HT1080 (cell line): ENCODE measurements at places on chromosomes 3 and 15. TPM values are rescaled to one million over a fixed set of nuclear protein-coding genes. Genes with fewer than 3 reads are reported as not detected.

DNA sequence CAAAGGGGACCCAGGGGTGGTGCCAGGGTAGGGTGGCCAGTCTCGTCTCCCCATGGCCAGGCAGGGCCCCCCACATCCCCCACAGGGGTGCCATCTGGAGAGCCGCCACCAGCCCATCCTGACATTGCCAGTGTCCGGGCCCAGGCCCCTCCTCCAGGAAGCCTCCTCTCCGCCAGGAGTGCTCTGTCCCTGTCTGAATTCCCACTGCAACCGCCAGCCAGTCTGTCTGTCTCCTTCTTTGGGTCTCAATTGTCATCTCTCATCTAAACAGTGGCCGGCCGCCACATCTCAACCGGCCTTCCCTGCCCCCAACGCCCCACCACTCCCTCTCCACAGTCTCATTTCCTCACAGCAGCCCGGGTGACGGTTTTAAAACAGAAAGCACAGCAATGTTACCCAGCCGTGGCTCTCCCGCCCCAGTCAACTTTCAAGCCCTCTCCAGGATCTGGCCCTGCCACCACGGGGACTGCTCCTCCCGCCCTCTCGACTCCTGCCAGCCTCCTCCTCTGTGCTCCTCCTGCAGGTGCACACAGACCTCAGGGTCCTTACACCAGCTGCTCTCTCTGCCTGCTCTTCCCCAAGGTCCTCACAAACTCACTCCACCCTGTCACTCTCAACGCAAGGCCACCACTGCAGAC, 57.0 kb downstream of the IQSEC1 start:
- DNase-seq, result no peak

WDR72 gene
- total RNA-seq, result 0.18 and 0.23 TPM in 2 replicates

GRCh38 chr3:107662124-107662507, 139.4 kb downstream of the BBX start:
- DNase-seq, result peak; percentile 82

DNA sequence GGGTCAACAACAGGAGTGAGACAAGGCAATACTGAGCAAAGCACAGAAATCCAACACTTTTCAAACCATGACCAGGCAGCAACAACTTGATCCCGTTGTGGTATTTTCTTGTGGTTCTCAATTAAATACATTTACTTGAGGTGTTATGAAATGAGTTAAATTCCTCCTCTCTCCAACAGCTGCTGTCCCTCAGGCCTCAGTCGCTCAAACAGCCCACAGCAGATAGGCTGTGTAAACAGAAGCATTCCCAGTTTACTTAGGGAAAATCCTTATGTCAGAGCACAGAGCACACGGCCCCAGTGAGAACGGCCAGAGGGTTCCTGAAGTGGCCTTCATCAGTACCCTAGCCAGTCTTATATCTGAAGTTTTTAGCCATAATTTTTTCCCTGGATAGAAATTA, 359.9 kb downstream of the AGBL1 start:
- no peak for DNase-seq

MUC4 gene
- total RNA-seq, result 0.07 and 0.26 TPM in 2 replicates

DNA sequence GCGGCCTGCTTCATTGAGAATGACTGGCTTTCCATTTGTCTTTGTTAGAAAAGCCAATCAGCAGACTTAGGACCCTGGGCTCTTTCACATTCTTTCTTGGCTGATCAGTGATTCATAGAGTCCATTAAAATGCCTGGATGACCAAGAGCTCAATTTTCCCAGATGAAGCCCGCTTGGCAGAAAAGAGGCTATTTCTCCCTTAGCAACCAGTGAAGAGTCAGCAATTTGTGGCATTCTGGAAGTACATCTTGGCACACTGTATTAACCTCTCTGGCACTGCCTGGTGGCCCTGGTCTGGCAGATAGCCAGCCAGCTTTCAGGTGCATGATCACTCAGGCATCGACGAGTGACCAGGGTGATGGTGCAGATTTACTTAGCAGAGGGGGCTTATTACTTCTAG, 145.7 kb upstream of the PLAAT1 start:
- peak; percentile 44 for DNase-seq

DNA sequence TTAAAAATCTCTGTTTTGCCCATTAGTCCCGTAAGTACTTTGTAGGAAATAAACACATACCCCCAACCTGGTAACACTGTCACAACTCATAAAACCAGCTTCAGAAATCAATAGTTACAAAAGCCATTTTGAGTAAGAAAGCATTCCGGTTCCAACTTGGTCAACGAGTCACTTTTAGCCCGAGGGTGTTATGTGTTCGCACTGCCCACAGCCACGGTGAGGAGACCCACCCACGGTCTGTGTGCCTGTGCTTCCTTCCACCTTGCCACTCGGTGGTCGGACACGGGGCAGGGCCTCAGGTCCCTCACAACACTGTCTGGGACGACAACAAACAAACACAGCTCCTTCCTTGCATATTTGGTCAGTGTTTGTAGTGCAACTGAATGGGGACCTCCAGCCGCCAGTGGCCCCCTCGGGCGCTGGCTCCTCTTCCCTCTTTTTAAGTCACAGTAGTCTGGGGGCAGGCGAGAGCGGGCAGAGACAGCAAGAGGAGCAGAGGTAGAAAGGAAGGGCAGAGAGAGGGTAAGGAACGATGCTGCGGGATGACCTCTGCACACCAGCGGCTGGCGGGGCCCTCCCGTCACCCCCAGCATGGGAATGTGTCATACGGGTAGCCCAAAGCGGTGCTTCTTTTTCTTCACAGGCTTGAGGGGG, 5.2 kb upstream of the MUSTN1 start:
- no peak for DNase-seq

- DNase-seq, result no peak
Observed at GRCh38 chr3:169147238-169148008, 516.1 kb downstream of the MECOM start.

- peak; percentile 44 for DNase-seq
Observed at GRCh38 chr15:64634576-64635498, 140.6 kb downstream of the RBPMS2 start.

DNA sequence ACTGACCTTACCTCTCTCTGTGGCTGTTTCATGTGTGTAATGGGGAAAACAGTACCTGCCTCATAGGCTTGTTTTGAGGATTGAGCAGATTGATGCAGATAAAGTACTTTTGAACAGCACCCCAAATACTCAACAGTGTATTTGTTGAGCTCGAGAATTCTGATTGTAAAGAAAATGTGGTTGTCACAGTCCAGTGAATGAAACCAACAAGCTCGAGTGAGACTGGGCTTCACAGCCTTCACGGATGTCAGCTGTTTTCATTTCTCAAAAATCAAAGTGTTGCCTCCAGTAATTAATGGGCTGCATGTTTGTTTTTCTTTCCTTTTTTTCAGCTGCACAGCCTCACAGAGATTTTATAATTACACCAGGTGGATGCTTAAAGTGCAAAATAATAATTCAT, 43.7 kb downstream of the PARP15 start:
- no peak for DNase-seq

- DNase-seq, result no peak
Observed at GRCh38 chr3:127634653-127635052, 5.7 kb downstream of the PODXL2 start.

ZPLD1 gene
- total RNA-seq, result 0.11 and 0.23 TPM in 2 replicates

- peak; percentile 73 for DNase-seq
Observed at GRCh38 chr3:184261854-184262763, 756 bp upstream of the CAMK2N2 start.

ZNF662 gene
- 0.40 TPM in 1 of 2 replicates, not detected in the other for total RNA-seq

- DNase-seq, result peak; percentile 90
Observed at GRCh38 chr3:99751649-99752048, 66.0 kb upstream of the CMSS1 start.

DNA sequence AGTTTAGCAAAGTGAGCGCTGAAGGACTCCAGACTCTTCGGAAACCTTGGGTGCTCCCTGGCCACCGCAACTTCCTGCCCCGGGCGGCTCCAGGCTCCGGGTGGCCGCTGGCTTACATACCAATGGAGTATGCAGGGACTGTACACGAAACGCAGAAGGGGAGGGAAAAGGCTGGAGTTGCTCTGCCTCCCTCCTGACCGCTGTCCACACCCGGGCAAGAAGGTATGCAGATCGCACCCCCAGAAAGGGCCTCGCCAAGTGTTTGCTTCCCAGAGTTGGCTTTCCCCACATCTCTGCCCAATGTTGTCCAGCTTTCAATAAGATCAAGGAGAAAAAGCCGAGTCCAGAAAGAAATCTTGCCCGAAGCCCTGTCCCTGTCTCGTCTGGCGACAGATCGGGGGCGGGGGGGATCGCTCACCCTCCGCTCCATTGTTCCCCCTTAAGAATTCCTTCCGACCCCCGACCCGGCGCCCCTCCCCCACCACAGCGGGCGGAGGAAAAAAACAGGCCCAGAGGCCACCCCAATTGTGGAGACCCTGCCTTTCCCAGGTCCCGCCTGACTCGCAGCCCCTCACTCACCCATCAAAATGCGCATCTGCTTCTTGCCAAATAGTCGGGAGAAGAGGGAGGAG, 533 bp downstream of the ARF4 start:
- peak; percentile 84 for DNase-seq

DNA sequence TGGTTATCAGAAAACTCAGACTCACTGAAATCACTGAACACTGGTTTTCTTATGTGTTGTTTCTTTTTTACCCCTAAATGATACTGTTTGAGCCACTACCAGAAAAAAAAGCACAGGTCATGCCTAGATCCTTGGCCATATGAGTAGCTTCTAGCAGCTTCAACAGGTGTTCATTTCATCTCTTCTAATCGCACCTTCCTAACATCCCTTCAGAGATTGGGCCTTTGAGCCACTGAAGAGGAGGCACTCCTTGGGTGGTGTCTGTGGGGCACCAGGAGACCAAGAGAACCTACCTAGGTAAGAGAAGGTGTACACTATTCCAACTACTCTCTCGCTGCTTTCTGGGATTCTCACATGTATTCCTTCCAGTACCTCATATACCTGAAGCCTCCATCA, 2.5 kb downstream of the HEG1 start:
- DNase-seq, result no peak

SLC6A1 gene
- total RNA-seq, result not detected in 2 replicates

SPINK8 gene
- total RNA-seq, result not detected in 2 replicates

- no peak for DNase-seq
Observed at GRCh38 chr3:191795196-191795595, 334.2 kb downstream of the PYDC2 start.

SLCO2A1 gene
- 0.02 TPM in 1 of 2 replicates, not detected in the other for total RNA-seq

BNC1 gene
- 14.8 and 18.1 TPM in 2 replicates for total RNA-seq

SAMD7 gene
- total RNA-seq, result not detected in 2 replicates

GRCh38 chr15:70095408-70096214, 2.1 kb downstream of the TLE3 start:
- DNase-seq, result no peak

GRCh38 chr15:91664224-91664836, 189.2 kb upstream of the SLCO3A1 start:
- no peak for DNase-seq
